Renal cortical epithelial cell (primary cell): ENCODE measurements at places on chromosomes 7 and 10.

GRCh38 chr10:88243836-88244730 lies 339.0 kb downstream of the RNLS start:
- DNase-seq: no peak

DNA sequence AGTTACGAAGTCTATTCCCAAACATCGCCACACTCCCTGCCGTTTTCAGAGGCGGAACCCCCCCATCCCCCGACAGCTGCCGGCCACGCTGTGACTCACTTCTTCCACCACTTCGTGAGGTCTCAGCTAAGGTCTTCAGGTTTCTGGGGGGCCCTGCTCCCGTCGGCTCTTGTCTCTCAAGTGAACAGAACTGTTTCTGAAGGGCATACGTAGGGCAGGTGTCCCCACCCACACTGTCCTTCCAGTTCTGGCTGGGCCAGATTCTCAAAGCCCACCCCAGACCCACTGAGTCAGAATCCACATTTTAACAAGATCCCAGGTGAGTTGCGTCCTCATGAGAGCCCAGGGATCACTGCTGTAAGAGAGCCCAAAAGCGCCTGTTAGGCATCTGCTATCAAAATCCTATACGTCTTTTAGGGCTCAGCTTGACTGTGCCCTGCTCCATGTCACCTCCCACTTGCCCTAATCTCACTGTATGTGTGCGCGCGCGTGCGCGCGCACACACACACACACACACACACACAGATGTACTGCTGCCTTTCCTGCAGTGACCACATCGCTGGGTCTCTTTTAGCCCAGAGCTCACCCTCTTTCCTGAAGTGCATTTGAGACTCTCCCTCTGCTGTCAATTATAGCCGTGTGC lies 78.8 kb downstream of the PROSER2 start:
- no peak for DNase-seq

- DNase-seq: no peak
Observed at GRCh38 chr10:117596706-117597105, 54.2 kb downstream of the EMX2 start.

DNA sequence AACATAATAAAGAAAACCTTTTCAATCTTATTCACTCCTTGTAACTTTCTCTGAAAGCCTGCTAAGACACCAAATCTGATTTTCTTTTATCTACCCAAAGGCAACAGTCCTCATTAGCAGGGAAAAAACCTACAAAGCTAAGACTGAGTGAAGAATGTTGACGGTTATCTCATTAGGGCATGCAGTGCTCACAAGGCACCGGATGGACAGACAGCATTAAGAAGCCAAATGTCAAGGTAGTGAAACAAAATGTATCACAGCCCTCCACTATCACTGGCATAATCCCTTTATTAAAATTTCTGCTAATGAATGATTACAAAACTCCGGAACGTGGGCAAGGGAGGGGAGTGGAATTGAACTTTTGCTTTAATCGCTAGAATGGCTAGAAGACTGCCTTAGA lies 442.8 kb downstream of the NEBL start:
- DNase-seq: no peak

- DNase-seq: no peak
Observed at GRCh38 chr7:9876053-9876452, 1097.6 kb upstream of the PHF14 start.
